ENCODE measurements at places on chromosomes 7 and 10.
A peak's percentile ranks its signal among the peaks of the same experiment; 100 is the strongest.

GRCh38 chr7:144827621-144828020 is 8.2 kb downstream of the TPK1 start:
- DNase-seq: no peak

- no peak for DNase-seq
Observed at GRCh38 chr10:125094806-125095205, 65.6 kb downstream of the CTBP2 start.

- no peak for DNase-seq
Observed at GRCh38 chr7:91050677-91051076, 213.6 kb upstream of the FZD1 start.

GRCh38 chr10:62231371-62231770 is 37.3 kb downstream of the RTKN2 start:
- no peak for DNase-seq

- DNase-seq: peak; percentile 47
Observed at GRCh38 chr7:28093623-28094232, 86.9 kb downstream of the JAZF1 start.

GRCh38 chr10:10417671-10418070 is 600.0 kb upstream of the CELF2 start:
- no peak for DNase-seq

DNA sequence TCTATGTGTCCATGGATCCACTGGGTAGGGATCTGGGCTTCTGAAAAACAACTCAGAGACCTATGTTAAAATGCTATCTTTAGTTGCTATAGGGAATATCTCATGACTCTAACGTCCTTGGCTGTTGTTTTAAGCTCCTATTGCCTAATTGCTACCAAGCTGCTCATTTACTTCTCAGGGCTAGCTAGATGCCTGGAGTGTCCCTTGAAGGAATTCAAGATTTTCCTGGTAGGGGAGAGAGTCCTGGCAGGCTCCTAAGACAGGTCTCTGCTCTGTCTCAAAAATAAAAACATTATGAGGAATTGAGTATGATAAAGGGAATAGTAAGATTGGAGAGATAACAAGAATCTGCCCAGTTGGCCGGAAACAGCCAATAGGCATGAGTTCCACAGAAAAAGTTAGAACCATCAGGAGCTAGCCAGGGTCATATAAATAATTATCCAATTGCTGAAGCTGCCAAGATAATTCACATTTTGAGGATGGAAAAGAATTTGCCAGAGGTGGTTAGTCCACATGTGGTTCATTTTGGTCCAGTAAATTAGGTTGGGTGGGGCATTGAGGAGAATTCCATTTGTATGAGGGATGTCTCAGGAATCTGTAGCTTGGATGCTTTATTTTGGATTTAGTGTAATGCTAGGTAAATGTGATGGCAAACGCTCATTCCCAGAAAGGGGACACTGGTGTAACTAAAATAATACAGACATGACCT is 362.7 kb upstream of the VSTM2A start:
- DNase-seq: no peak

DNA sequence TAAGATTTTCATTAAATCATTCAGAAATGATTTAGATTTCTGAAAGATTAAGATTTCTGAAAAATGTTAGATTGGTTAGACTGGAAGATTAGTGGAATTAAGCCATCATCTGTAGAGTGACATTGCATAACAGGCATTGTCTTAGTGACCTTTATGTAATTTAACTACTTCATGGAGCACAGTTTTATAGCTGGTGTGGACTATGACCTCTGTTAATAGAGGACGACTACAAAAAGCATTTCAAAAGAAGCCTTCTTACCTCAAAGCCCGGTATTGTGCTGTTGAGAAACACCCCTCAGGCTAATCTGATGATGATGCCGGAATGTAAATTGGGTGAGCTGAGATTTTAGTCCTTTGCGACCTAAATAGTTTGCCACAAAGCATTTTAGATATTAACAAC is 55.6 kb downstream of the GALNT11 start:
- DNase-seq: no peak

DNA sequence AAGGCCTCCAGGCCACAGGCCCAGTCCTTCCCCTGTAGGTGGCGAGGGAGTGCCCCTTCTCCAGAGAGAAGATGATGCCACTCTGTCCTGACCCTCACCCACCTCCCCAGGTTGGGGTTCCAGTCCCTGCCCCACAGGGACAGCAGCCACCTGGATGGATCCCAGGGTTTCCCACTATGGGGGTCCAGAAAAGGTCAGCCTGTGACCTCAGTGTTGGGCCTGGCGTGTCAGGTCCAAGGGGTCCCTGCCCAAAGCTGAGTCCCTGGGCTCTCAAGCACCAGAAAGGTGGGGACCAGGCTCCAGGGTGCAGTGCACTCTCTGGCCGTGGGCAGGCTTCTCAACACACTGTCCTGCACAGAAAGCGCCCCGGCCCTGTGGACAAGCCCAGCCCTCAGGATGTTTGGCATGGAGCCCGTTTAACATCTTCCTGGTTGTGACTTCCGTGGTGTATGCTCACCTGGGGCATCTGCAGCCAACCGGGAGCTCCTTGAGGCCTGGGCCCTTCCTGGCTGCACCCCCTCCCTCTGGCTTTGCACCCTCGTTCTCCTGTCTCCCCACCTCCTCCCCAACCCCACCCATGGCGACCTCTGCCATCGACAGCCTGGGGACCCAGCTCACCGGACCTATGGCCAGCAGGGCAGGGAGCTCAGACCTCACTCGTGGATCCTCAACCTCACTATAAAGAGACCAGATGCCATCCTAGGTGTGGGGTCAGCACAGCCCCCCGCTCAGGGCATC is 58.3 kb upstream of the PPP2R2D start:
- no peak for DNase-seq

- no peak for DNase-seq
Observed at GRCh38 chr10:62911210-62911963, 95.2 kb upstream of the EGR2 start.

DNA sequence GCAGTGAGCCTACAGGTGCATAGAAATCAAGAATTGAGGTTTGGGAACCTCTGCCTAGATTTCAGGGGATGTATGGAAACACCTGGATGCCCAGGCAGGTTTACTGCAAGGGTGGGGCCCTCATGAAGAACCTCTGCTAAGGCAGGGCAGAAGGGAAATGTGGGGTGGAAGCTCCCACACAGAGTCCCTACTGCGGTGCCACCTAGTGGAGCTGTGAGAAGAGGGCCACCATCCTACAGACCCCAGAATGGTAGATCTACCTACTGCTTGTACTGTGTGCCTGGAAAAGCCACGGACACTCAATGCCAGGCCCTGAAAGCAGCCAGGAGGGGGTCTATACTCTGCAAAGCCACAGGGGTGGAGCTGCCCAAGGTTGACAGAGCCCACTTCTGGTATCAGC is 533.5 kb downstream of the GPAM start:
- no peak for DNase-seq

GRCh38 chr7:51366930-51367613 is 50.5 kb upstream of the COBL start:
- DNase-seq: peak; percentile 81

DNA sequence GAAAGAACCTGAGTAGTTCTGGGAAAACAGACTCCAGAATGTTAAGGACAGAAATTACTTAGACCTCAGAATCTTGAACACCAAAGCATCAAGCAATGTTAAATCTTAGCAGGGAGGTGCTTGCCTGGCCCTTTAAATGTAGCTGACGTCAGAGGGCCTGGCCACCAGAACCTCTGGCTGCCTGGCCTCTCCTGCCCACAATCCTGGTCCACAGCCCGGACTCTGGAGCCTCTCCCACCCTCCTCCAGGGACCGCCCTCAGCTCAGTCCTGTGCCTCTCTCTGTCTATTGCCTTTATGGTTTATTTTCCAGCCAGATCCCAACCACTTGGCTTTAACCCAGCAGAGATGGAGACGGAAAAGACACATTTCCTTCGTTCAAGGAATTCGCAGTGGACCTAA is 42.2 kb upstream of the EGR2 start:
- DNase-seq: no peak

DNA sequence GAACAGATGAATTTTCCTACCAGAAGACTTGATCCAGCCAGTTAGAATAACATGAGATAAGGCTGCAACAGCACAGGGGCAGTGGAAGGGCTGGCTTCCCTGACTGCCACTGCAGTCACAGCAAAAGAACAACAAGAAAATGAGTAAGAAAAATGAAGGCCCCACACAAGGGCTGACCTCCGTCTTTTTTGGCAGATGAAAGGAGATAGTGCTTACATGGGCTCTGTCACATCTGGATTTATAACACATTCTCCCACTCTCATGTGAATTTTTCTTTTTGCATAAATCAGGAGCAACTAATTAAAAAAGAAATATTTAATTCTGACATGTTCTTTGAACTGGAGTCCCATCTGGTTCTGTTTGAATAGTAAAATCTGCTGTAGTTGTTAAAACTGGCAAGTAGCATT is 99.6 kb downstream of the NRP1 start:
- no peak for DNase-seq

- DNase-seq: no peak
Observed at GRCh38 chr10:5484205-5484604, 15.2 kb downstream of the CALML5 start.

- DNase-seq: no peak
Observed at GRCh38 chr7:1651031-1651446, 19.0 kb upstream of the ELFN1 start.

DNA sequence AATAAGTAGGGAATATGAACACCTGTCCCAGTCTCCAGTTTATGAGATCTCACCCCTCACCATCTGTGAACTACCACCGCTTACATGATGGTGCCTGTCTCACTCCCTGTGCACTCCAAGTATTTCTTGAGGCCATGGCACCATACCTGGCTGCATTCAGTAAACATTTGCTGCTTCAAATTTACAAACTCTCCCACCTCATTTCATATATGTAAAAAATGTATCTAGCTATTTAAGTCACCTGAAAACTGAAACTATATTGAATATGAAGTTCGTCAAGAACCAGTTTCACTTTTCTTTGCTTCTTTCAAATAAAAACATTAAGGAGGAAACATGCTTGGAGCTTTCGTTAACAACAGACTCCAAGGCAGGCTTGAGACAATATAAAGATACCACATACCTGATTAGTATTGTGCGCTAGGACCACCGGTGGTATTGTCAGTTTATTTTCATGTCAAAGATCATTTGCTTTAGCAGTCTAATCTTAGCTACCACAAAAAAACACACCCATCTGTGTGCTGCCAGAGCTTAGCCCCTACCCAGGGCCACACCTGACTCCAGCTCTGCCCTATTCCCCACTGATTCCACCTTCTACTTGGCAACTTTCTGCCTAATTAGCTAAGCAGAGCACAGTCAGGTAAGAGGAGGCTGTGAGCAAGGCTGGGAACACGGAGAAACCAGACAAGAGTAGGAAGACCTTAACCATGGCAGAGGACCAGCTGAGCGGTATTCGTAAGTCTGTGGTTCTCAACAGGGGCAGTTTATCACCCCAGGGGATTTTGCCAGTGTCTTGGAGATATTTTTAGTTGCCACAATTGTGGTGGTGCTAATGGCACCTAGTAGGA is 92.0 kb downstream of the ZFAND4 start:
- no peak for DNase-seq

DNA sequence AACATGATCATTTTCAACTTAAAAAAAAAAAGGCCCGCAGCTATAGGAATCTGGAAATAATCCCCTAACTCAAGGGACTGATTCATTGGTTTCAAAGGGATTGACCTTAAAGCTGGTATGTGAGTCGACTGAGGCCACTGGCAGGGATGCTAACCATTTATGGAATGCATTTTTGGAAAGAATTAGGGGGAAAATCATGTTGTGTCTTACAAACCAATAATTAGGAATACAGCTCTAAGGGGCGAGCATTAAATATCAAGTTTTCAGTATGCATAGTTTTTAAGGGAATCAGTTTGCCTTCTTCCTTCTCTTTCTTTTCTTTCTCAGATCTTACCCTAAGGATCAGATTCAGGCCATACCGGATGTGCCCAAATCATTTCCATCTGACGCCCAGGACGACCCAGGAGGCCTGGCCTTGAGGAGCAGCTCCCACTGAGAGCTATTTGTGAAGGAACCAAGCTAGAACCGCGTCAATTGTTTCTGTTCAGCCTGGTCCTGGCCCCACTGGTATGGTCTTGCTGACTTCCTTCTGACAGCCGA is 48.7 kb downstream of the BPGM start:
- DNase-seq: no peak

GRCh38 chr10:121600611-121601010 is 2.4 kb upstream of the FGFR2 start:
- DNase-seq: no peak

GRCh38 chr7:132751244-132751647 is 175.0 kb upstream of the PLXNA4 start:
- no peak for DNase-seq

- DNase-seq: no peak
Observed at GRCh38 chr7:142884286-142884640, 1.3 kb downstream of the TRPV6 start.

DNA sequence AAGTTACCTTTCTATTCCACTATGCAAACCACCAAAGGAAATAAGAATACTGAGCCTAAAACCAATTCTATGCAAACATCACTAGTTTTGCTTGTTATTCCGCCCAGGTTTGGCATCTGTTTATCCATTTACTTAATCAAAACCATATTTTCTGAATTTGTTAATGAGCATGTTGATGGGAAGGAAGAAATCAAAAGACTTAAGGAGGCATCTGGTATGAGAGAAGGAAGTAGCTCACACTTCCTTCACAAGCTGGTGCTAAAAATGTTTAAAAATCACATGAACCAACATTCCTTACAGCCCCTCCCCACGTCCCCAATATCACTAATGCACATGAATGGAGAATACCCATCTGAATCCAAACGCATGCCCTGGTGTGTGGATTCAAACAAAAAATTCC is 52.0 kb upstream of the PRKAR2B start:
- no peak for DNase-seq

DNA sequence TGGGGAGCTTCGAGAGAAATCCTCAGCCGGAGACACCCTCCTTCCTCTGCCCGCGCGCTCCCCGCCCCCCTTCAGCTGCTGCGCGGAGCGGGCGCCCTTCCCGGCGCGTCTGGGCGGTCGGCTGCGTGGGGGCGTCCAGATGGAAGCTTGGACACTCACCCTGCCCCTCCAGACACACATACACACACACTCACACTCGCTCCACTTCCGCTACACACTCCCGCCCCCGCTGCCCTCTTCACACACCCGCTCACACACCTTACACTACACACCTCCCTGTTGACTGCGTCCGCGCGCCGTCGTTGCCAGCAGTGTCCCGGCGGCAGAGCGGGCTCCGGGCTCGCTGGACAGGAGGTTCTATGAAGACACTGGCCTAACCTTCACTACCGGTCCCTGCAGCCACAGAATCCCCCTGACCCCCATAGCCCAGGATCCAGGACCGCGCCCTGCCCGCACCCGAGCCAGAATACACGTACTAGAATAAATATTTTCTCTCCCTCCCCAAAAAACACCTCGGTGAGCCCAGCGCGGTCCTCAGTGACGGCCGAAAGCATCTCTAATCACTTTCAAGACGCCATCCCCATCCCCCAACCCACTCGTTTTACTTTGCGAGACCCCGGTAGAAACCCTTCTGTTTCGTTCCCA is 1.1 kb upstream of the EGR2 start:
- DNase-seq: no peak

- DNase-seq: no peak
Observed at GRCh38 chr10:44989597-44990301, 11.0 kb upstream of the ZNF22 start.

- no peak for DNase-seq
Observed at GRCh38 chr10:73991884-73992245, 6.1 kb upstream of the VCL start.

Measured in NCI-H146 (cell line).